ENCODE measurements at places on chromosomes 2 and 18. TPM values are rescaled to one million over a fixed set of nuclear protein-coding genes. Genes with fewer than 3 reads are reported as not detected.

KRTCAP3 gene
- 29.4 TPM for total RNA-seq

LYPD6B gene
- total RNA-seq, result 4.9 TPM

EN1 gene
- total RNA-seq, result not detected

ANKRD30BL gene
- total RNA-seq, result not detected

CNGA3 gene
- total RNA-seq, result not detected

IL36G gene
- 5.0 TPM for total RNA-seq

CYP27A1 gene
- 2.7 TPM for total RNA-seq

CLEC4F gene
- not detected for total RNA-seq

SH3RF3 gene
- total RNA-seq, result 0.57 TPM

REEP1 gene
- not detected for total RNA-seq

RTKN gene
- 117 TPM for total RNA-seq

TMEM163 gene
- total RNA-seq, result not detected

SNTG2 gene
- 0.55 TPM for total RNA-seq

GPN1 gene
- total RNA-seq, result 56.7 TPM

RFX8 gene
- 0.08 TPM for total RNA-seq

ARHGEF33 gene
- 0.08 TPM for total RNA-seq

RGPD3 gene
- total RNA-seq, result 0.08 TPM

NETO1 gene
- total RNA-seq, result 0.47 TPM

MRPL33 gene
- total RNA-seq, result 108 TPM

KLF11 gene
- total RNA-seq, result 6.6 TPM

C1QL2 gene
- not detected for total RNA-seq

DAW1 gene
- total RNA-seq, result 1.4 TPM

PKDCC gene
- total RNA-seq, result not detected

REG1B gene
- not detected for total RNA-seq
